ENCODE measurements at places on chromosomes 2 and 18. TPM values are rescaled to one million over a fixed set of nuclear protein-coding genes. Genes with fewer than 3 reads are reported as not detected.

The ANKRD62 gene
- total RNA-seq, result not detected

The MYCN gene
- not detected for total RNA-seq

The NT5C1B gene
- not detected for total RNA-seq

The BCL11A gene
- 0.81 TPM for total RNA-seq

The LBX2 gene
- total RNA-seq, result 1.5 TPM

The ZNG1B gene
- total RNA-seq, result 47.7 TPM

The SNX17 gene
- total RNA-seq, result 100 TPM

The ALPP gene
- not detected for total RNA-seq

The POTEJ gene
- total RNA-seq, result not detected

The ACYP2 gene
- 4.9 TPM for total RNA-seq

The ARHGAP28 gene
- not detected for total RNA-seq

The ITGA6 gene
- total RNA-seq, result 15.6 TPM

The PSMA8 gene
- total RNA-seq, result 1.3 TPM

The CLIP4 gene
- 40.6 TPM for total RNA-seq

The VWA3B gene
- total RNA-seq, result not detected

The SERPINB13 gene
- not detected for total RNA-seq

The COPS8 gene
- total RNA-seq, result 50.6 TPM

The EML6 gene
- total RNA-seq, result 1.0 TPM

The LYPD1 gene
- not detected for total RNA-seq

The SNRNP27 gene
- total RNA-seq, result 64.4 TPM

The ANKRD29 gene
- not detected for total RNA-seq

The IL18RAP gene
- total RNA-seq, result 159 TPM

The DDX1 gene
- 91.6 TPM for total RNA-seq

The CDH2 gene
- 1.4 TPM for total RNA-seq

The L3MBTL4 gene
- 4.1 TPM for total RNA-seq

The RAB27B gene
- total RNA-seq, result 1.5 TPM

The KCNG2 gene
- not detected for total RNA-seq

The ARHGEF33 gene
- total RNA-seq, result 0.28 TPM

The CYBRD1 gene
- total RNA-seq, result 0.78 TPM

The RNF25 gene
- 30.3 TPM for total RNA-seq

The RGPD4 gene
- not detected for total RNA-seq

The LOXHD1 gene
- total RNA-seq, result not detected

The ANKRD30B gene
- total RNA-seq, result not detected

The ST3GAL5 gene
- total RNA-seq, result 31.8 TPM

The HSPD1 gene
- total RNA-seq, result 655 TPM

The MBD5 gene
- total RNA-seq, result 32.4 TPM

The CXCR1 gene
- not detected for total RNA-seq

The IL36RN gene
- not detected for total RNA-seq

The GREB1L gene
- not detected for total RNA-seq

The EFR3B gene
- total RNA-seq, result 0.98 TPM

The CD8A gene
- total RNA-seq, result 67.8 TPM

The CIB4 gene
- not detected for total RNA-seq

The EPB41L3 gene
- total RNA-seq, result not detected

The DOK6 gene
- total RNA-seq, result not detected

The SNED1 gene
- total RNA-seq, result 0.14 TPM

The ASNSD1 gene
- 36.1 TPM for total RNA-seq

The CYP27A1 gene
- total RNA-seq, result 0.24 TPM

The DSG2 gene
- total RNA-seq, result not detected

The MAPK4 gene
- total RNA-seq, result not detected
